ENCODE measurements at places on chromosomes 4 and X.
A peak's percentile ranks its signal among the peaks of the same experiment; 100 is the strongest.

GRCh38 chrX:41382714-41383645, 49.0 kb downstream of the DDX3X start:
- DNase-seq, result no peak

- DNase-seq, result no peak
These were observed 24.9 kb downstream of the PLAC8 start for GRCh38 chr4:83089410-83090157.

DNA sequence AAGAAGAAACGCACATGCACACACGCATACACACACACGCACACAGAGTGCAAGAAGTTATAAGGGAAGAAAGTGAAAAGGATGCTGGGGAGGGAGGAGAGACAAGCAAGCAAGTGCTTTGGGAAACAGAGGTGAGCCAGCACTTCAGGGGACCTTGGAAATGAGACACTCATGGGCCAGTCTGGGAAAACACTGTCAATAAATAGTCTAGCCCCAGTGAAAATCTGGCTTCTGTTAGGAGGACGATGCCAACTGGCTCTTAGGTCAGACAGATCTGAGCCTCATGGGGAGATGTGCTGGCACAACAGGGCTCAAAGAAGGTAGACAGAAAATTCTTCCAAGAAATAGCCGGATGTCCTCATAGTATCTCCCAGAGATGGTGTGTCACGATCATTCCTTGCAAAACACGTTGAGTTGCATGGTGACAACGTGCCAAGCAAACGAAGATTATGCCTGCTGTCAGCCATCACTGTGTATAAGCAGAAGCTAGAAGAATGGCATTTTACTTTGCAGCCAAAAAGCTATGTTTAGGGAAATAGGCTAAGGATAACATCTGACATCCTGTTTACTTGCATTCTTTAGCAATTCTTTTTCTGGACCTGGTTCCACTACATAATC, 557 bp upstream of the ARHGEF6 start:
- no peak for DNase-seq

- no peak for DNase-seq
These were observed 129.8 kb downstream of the GUCY2F start for GRCh38 chrX:109352066-109352588.

- no peak for DNase-seq
These were observed 700.7 kb downstream of the PCDH18 start for GRCh38 chr4:136831553-136831952.

DNA sequence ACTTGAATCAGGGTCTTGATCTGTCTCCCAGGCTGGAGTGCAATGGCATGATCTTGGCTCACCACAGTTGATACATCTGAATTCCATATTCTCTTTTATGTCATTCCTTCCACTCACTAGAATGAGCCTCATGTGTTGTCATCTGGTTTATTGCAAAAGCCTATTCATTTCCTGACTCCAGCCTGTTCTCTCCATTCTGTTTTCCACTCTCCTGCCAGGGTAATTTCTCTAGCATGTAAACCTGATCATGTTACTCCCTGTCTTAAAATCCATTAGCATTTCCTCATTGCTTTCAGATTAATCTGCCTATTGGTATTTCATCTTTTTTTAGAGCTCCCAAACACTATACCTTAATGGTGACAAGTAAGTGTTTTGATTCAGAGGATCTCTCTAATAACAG, 4.3 kb upstream of the DDX60L start:
- no peak for DNase-seq

DNA sequence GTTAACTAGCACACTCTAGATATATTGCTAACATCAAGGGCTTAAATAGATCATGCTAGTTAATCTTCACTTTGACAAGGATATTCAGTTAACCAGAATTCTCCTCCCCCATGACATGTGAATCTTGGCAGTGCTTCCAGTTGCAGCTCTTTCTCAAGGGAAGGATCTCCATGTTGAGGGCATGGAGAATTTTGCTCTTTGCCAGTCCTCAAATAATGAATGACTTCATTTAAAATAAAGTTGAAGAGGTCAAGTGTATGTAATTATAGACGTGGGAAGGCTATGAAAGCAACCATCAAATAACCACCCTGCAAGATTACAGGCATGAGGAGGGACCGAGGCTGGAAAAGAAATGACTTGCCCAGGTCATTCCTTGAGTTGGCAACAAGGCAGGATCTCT, 87.3 kb upstream of the CPEB2 start:
- no peak for DNase-seq

DNA sequence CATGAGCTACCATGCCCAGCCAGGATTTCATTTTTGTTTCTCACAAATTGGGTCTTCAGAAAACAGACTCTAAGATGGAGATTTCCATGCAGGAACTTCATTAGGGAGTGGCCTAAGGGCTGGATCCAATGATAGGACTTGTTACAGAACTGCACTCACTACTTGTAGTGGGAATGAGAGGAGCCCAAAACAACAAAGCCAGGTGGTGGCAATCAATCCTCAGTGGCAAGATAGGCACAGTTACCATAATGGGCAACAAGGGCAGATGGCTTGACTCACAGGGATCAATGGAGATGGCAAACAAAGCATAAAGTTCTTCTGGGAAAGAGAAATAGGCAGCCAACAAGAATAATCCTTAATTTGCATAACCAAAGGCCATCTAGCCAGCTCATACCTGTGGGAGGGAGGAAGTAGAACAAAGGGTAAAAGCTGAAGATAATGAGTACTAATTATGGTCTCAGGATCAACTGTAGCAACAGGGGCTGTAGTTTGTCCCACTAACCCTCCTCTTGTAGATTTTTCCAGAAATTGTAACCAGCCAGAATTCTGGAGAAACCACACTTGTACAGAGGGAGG, 72.8 kb upstream of the MAPK10 start:
- no peak for DNase-seq

DNA sequence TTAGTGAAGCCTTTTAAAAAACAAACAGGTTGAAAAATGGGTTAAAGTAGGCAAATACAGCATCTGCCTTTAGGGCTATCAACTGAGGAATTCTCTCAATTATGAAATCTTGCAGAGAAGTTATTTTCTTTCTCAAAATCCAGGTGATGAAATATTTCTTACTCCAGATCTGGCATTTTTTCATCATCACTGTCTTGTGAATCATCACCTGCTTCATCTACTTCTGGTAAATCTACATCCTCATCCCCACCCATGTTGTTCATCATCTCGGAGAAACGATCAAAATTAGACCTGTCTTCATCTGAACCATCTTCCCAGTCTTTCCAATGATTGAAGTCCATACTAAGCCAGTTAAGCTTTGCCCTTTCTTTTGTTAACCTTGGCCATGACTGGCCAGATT, 33.3 kb upstream of the HPF1 start:
- no peak for DNase-seq

GRCh38 chr4:145298885-145299284, 118.5 kb upstream of the OTUD4 start:
- no peak for DNase-seq

DNA sequence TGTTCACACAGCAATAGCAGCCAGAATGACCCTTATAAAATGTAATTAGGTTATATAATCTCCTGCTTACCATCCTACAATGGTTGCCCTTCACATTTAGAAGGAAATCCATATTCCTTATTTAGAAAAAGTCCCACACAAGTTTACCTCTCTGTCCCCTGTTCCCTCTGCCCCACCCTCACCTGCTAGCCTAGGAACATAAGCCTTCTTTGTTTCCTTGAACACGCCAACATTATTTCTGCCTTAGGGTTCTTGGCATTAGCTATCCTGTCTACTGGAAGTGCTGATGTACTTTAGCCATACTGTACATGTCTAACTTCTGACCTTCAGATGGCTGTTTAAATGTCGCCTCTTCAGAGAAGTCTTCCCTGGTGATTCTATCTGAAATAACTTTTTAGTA, 28.4 kb upstream of the USP53 start:
- no peak for DNase-seq

DNA sequence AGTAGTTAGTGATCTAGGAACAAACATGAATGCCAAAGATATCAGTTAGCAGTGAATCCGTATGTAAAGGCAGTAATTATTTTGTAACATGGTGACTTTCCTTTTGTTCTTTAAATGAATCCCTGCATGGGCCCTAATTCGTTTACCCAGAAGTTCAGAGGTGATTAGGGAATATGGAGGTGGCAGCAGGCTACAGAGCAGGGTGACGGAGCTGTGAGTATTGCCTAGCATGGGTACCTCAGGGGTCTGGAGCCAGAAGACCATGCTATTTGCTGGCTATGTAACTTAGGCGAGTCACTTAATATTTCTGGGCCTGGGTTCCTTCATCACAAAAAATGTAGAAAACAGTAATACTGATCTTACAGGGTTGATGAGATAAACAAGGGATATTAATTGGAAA, 184.9 kb downstream of the ENOX2 start:
- no peak for DNase-seq

GRCh38 chr4:79886557-79886956, 186.5 kb downstream of the ANTXR2 start:
- no peak for DNase-seq

DNA sequence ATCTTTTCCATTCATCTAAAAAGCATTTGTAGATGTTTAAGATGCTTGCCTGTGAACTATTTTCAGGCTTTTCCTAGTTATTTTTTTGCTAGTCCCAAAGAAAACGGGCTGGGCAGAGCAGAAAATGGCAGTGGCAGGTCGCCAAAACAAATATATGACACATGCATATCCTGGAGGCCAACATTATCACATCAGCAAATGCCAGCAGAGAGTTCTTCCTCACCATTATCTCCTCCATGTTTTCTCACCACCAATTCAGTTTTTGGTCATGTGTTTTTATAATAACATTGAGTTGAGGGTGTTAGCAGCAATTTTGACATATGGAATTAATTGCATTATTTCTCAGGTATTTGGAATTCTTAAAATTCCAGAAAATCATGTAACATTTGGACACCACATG, 97.9 kb upstream of the EOLA2 start:
- no peak for DNase-seq

DNA sequence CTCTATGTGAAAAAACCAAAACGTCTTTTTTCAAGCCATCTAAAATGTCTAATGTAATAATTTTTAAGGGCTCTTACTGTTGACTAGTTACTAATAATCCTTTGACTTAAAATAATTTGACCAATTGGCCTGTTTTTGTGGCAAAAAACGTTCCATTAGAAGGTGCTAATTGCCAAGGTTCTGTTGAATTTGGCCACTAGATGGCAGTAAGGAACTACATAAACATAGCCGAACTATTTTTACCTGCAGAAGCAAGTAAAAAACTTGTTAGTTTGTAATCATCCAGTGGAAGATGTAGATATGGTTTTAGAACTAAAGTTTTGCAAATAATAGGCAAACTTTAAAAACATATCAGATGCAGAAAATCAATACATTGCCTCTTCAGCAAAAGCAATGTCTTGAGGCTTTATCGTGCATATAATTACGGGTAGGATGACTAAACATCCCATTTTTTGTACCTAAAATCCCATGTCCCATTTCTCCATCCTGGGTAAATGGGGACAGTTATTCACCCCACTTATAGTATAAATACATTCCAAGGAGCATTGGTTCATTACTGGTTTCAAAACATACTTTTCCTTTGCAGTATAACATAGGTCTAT, 57.6 kb downstream of the PROM1 start:
- DNase-seq, result peak; percentile 13

DNA sequence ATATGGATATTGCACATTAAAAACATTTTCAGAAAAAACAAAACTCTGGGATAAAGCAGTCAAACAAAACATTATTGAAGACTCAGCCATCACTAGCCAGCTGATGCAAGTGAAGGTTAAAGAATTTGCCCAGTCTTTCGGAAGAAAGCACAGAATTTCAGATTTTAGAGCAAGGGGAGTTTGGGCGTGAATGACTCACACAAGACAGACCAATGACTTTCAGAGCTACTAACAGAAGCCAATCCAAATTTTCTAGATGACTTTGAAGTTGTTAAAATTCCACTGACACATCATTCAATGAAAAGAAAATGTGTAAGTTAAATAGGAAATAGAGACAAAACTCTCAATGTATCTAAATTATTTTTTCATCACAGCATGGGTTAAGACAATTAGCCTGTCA, 4.0 kb downstream of the MRFAP1L1 start:
- no peak for DNase-seq

DNA sequence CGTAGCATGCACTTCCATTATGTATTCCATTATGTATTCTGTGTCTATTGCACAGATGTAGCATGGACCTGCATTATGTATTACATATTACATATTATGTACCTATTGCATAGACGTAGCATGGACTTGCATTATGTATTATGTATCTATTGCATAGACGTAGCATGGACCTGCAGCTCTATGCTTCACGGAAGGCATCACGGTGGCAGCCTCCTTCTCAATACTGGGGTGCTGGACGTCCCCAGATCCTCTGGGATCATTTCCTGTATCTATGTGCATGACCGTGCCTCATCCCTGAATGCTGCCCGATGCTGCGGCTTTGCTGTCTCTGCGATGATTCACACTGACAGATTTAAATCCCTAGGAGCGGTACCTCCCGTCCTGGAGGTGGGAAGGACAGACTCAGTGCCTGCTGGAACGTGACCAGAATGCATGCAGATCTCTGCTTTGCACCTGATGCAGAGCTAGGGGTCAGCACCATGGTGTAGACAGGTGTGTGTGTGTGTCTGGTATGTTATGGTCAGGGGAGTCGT, 317.5 kb downstream of the DHRSX start:
- DNase-seq, result no peak

DNA sequence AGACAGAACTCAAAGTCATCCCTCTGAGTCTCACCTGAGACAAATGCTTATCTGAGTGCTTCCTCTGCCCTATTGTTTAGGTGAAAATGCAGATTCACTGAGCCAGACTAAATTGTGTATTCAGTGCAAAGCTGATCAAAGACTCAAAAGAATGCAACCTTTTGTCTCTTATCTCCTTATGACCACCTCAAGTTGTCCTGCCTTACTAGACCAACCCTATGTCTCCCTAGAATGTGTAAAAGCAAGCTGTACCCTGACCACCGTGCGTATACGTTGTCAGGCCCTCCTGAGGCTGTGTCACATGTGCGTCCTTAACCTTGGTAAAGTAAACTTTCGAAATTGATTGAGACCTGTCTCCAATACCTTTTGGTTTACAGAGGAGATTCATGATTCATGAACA, 63.6 kb upstream of the SH3RF1 start:
- DNase-seq, result no peak

GRCh38 chr4:52641854-52642563, 17.1 kb downstream of the USP46 start:
- DNase-seq, result no peak

GRCh38 chr4:123418351-123418931, 21.8 kb downstream of the SPRY1 start:
- no peak for DNase-seq

- DNase-seq, result no peak
These were observed 324.9 kb downstream of the PPP3CA start for GRCh38 chr4:101022151-101023024.

DNA sequence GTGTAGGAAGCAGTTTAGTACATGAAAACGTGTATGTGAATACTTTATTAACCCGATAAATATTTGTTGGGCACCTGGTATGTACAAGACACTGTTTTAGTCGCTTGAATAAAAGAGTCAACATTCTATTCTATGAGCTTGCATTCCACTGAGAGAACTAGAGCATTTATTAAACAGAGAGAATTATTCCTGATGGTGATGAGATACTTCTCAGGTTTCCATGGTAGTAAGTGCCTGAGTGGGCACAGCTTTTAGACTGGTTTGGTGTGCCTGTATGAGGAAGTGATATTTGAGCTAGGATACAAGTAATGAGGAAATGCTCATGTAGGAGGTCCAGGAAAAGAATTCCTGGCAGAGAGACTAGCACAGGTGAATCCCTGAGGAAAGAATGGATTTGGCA, 94.2 kb downstream of the ATP10D start:
- no peak for DNase-seq

- DNase-seq, result no peak
These were observed 37.5 kb upstream of the MAOA start for GRCh38 chrX:43618366-43619205.

GRCh38 chr4:1749826-1750225, 28.5 kb downstream of the TACC3 start:
- no peak for DNase-seq

GRCh38 chr4:111937368-111937767, 207.9 kb upstream of the FAM241A start:
- no peak for DNase-seq

Data from T-cell (primary cell).